ENCODE measurements at places on chromosomes 16 and 17.

GRCh38 chr16:67345401-67345800, 18.8 kb downstream of the LRRC36 start:
- no peak for DNase-seq

- DNase-seq = no peak
Observed at GRCh38 chr17:43169561-43170139, 1.4 kb upstream of the NBR1 start.

DNA sequence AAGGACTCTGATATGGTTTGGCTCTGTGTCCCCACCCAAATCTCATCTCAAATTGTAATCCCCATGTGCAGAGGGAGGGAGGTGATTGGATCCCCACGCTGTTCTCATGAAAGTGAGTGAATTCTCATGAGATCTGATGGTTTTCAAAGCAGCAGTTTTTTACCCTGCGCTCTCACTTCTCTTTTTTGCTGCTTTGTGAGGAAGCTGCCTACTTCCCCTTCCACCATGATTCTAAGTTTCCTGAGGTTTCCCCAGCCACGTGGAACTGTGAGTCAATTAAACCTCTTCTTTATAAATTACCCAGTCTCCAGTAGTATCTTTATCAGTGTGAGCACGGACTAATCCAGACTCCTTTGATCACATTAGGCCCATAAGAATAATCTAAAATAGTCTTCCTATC, 719.7 kb upstream of the CDH8 start:
- no peak for DNase-seq

DNA sequence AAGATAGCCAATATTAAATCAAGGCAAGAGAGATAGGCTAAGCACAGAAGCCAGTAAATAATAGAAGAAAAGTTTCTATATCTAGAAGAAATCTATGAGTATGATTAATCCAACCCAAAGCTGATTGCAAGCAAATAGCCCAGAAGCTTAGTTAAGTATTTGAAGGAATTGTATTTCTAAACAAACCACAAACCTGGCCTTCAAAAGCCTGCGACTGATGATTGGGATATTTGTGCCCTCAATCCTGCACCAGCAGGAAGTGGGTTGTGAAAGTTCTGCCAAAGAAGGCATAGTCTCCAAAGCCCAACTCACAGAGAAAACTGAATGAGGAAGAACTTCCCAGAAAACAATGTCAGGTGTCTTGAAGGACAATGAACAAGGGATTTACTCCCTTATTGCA, 114.5 kb upstream of the C17orf78 start:
- no peak for DNase-seq

DNA sequence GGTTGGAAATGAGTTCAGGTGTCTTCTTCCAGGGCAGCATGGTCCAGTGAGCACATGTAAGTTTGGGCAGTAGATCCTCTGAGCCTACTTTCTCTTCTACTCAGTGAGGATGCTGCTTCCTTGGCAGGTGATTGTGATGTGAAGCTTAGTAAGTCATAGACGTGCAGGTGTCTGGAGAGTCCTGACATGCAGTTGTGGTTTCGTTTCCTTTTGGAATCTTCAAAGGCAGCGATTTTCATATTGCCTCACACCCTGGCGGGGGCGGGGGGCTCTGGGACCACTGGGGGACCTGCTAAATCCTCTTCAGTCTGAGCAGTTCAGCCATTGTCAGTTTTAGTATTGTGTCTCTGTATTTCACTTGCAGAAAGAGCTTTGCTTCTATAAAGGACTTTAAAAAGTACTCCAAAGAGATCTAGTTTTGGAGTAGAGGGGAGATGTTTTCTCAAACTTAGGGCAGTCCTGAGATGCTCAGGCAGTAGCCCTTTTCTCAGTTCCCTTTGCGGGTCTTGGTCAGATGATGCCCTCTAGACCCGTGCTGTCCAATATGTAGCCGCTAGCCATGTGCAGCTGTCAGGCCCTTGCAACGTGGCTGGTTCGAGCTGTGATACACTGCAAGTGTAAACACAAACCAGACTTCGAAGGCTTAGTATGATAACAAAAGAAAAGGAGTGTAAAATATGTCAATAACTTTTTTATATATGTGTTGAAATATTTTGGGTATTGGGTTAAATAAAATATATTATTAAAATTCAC, 4.0 kb upstream of the CDK5R1 start:
- DNase-seq = no peak

DNA sequence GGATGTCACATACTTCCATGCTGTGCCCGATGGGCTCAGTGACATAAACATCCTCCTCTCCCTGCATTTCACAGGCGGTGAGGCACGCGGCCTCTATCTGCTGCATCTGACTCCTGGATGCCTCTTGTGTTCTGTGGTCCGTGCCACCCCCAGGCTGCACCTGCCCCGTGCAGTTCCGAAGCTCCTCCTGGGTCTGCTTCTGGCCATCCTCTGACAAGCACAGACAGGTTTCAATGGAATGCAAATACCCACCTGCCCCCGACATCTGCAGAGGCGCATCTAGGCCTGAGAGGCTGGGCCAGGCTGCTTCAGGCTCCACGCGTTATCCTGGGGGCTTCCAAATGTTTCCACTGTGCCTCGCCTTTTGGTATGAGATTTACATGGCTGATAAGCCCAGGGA, 46.3 kb upstream of the DNAH17 start:
- DNase-seq = no peak

GRCh38 chr17:64572682-64573154, 65.9 kb downstream of the CEP95 start:
- no peak for DNase-seq

GRCh38 chr16:77711179-77711578, 11.1 kb upstream of the NUDT7 start:
- DNase-seq = no peak

GRCh38 chr16:84617041-84617790, 662 bp downstream of the COTL1 start:
- DNase-seq = peak; percentile 38

DNA sequence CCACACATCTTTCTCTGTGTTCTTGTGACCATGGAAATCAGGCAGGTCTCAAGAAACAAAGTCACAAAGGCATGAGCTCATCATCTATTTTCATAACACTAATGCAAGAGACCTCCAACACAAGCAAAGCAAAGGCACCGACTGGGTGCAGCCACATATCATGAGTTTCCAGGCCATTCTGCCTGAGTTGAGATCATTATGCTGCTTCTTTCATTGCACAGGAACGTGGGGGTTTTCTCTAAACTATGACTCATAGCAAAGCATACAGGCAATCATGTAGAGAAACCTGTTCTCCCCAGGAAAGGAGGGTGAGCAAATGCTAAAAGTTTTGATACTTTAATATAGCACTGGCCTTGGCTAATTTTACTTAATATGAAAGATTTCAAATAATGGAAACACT, 60.7 kb downstream of the GRIN2A start:
- DNase-seq = no peak

DNA sequence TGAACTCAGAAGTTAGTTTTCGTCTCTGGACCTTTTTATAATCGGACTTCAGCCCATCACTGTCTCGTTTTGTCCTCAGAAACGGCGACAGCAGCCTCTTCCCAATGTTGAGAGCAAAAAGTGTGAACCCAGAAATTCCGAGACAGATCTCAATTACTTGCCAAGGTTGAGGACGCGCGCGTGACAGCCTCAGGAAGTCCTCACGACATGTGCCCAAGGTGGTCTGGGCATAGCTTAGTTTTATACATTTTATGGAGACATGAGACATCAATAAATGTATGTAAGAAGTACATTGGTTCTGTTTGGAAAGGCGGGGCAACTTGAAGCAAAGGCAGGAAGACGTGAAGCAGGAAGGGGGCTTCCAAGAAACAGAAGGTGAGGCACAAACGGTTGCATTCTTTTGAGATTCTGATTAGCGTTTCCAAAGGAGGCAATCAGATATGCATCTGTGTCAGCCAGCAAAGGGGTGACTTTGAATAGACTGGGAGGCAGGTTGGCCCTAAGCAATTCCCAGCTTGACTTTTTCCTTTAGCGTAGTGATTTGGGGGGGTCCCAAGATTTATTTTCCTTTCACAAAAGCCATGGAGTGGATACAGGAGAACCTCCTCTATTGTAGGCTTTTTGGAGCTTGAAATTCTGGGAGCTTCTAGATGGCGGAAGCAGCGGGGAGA, 583 bp upstream of the ZNF747 start:
- DNase-seq = no peak

GRCh38 chr17:4580291-4580690, 4.0 kb upstream of the SMTNL2 start:
- no peak for DNase-seq

- no peak for DNase-seq
Observed at GRCh38 chr17:40621019-40621418, 26.6 kb downstream of the SMARCE1 start.

DNA sequence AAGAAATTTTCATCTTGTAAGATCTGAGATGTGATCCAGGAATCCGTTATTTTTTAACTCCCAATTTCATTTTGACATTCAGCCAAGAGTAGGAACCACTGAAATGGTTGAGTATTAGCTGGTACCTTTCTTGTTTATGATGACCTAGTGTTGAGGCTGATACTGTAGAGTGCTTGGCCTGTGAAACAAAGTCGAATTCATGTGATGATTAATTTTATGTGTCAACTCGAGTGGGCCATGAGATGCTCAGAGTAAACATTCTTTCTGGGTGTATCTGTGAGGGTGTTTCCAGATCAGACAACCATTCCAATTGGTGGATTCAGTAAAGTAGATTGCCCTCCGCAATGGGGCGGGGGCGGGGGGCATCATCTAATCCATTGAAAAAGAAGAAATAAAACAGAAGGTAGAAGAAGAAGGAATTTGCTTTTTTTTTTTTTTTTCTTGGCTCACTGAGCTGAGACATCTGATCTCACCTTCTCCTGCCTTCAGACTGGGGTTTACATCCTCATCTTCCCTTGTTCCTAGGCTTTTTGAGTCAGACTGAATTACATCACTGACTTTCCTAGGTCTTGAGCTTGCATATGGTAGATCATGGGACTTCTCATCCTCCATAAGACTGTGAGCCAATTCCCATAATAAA, 264.6 kb upstream of the KCNJ16 start:
- DNase-seq = no peak

- DNase-seq = no peak
Observed at GRCh38 chr17:55845385-55845784, 94.5 kb downstream of the PCTP start.

DNA sequence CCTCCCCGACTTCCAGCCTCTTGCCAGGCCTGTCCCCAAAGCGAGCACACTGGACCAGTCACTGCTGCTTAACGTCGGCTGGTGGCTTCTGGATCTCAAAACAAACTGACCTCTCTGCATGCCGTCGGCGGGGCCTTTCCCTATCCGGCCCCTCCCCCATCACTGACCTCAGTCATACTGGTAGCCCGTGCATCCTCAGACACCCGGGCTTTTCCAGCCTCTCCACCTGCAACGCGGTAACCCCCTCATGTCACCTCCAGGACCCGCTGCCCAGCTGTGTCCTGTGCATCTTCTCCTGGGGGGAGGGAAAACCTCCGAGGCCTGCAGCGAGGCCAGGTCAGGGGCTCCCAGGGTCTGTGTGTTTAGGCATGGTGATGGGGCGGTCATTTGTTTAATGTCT, 138.6 kb upstream of the CHMP6 start:
- no peak for DNase-seq

DNA sequence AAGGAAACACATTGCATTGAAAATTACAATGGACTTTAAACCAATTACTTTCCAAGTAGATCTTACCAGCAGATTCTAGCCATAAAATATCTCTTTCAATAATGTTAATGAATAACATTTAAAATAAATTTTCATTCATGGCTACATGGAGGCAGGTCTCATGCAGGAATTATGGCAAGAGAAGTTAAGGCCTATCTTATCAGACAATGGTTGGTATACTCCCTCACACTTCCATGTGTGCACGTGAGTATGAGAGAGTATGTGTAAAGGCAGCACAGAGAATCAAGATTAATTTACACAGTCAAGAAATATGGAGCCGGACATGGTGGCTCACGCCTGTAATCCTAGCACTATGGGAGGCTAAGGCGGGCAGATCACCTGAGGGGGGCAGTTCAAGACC, 76.5 kb downstream of the HELZ start:
- DNase-seq = no peak

DNA sequence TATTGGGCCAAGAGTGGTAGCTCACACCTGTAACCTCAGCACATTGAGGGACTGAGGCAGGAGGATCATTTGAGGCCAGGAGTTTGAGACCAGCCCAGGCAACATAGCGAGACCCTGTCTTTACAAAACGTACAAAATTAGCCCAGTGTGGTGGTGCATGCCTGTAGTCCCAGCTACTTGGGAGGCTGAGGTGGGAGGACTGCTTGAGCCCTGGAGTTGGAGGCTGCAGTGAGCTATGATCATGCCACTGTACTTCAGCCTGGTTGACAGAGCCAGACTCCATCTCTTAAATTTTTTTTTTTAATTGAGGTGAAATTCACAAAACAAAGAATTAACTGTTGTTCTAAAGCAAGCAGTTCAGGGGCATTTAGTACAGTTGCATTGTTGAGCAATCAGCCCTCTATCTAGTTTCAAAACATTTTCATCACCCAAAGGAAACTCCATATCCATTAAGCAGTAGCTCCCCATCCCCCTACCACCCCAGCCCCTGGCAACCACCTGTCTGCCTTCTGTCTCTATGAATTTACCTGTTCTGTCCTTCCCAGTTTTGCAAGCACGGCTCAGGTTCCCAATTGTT, 15.6 kb downstream of the SNX29 start:
- DNase-seq = no peak

GRCh38 chr17:74024871-74025531, 178.5 kb upstream of the RPL38 start:
- no peak for DNase-seq

- no peak for DNase-seq
Observed at GRCh38 chr17:76502341-76503211, 1.4 kb upstream of the RHBDF2 start.

DNA sequence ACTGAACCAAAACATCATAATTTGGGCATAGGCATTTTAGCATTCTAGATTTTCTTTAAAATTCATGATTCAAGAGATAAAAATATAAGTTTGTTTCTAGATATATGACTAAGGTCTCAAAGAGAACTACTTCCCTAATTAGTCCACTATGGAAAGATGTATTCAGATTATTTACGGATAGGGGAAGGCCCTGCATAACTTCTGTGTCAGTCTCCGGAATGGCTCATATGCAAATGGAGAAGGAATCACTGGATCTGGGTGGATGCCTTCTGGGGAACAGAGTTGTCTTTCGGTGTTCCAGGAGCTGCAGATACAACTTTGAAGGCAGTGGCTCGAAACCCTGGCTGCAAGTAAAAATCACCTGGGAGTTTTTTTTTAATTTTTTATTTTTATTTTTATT, 17.1 kb upstream of the WFIKKN2 start:
- no peak for DNase-seq

GRCh38 chr16:84561291-84561690, 56.6 kb downstream of the COTL1 start:
- no peak for DNase-seq

- DNase-seq = no peak
Observed at GRCh38 chr17:41816637-41817320, 4.0 kb downstream of the FKBP10 start.

- DNase-seq = no peak
Observed at GRCh38 chr16:84931506-84931905, 79.8 kb downstream of the ZDHHC7 start.

GRCh38 chr17:29642171-29642611, 19.5 kb upstream of the CORO6 start:
- DNase-seq = no peak
